Cortex of kidney (tissue), 1 donor: ENCODE measurements at places on chromosomes 7 and 10.

- DNase-seq, result no peak
These were observed 41.4 kb downstream of the COL1A2 start for GRCh38 chr7:94436018-94436604.

- no peak for DNase-seq
These were observed 2.6 kb upstream of the ZNF853 start for GRCh38 chr7:6612819-6613218.

GRCh38 chr7:150340024-150340749, 1.2 kb downstream of the RARRES2 start:
- DNase-seq, result no peak

- DNase-seq, result no peak
These were observed 29.4 kb downstream of the CPA1 start for GRCh38 chr7:130409712-130410072.

- no peak for DNase-seq
These were observed 58.1 kb downstream of the PODXL start for GRCh38 chr7:131498237-131498885.

GRCh38 chr10:28837613-28838390, 160.5 kb downstream of the BAMBI start:
- DNase-seq, result no peak
